GM13977 (cell line): ENCODE measurements at places on chromosomes 6 and 20.
A peak's percentile ranks its signal among the peaks of the same experiment; 100 is the strongest.

DNA sequence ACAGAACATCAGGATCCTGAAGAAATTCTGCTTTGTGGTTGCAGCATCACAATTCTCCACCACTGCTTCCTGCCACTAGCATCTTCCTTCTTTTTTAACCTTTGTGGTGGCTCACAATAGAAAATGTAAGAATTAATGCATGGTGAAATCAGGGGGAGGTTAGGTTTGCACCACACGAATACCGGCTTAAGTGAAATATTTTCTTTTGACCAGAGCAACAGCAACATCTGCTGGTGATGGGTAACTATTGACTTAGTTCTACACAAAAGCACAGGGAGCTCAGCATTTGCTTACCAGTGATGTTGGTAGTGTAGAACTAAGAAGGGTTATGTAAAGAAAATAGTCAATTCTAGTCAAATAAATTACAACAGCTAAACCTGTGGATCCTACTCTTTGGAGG is 280.5 kb downstream of the SYNE1 start:
- peak; percentile 46 for DNase-seq

DNA sequence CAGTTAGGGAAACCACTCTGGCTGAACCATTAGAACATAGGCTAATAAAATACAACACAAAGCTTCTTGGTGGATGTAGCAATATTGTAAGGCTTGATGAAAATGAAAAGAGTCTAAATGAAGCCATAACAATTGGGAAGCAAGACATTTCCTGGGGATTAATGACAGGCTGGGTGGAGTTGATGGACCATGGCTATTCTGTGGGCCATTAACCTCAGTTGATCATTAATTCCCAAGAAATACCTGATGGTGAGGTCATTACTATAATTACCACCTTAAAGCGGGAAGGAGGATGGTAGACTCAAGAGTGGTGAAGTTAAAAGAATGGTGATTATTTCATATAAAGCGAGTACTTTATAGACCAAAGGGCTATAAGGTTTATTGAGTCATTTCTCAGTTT is 455.8 kb upstream of the MAP3K7 start:
- DNase-seq, result no peak

DNA sequence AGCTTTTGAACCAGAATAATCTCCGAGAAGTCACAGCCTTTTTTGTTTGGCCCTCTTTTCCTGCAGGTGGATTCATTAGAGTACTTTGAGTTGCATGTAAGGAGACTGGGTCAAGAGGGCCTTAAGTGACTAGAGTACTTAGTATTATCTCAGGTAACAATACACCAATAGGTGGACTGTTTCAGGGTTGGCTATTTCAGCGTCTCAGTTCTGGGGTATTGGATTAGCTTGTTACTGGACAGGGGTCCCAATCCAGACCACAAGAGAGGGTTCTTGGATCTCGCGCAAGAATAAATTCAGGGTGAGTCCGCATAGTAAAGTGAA is 47.3 kb upstream of the SLC9A8 start:
- DNase-seq, result no peak

- no peak for DNase-seq
These were observed 15.2 kb downstream of the DNMT3B start for GRCh38 chr20:32777177-32777956.

GRCh38 chr6:35052694-35053565 is 88.2 kb downstream of the TCP11 start:
- DNase-seq, result no peak

DNA sequence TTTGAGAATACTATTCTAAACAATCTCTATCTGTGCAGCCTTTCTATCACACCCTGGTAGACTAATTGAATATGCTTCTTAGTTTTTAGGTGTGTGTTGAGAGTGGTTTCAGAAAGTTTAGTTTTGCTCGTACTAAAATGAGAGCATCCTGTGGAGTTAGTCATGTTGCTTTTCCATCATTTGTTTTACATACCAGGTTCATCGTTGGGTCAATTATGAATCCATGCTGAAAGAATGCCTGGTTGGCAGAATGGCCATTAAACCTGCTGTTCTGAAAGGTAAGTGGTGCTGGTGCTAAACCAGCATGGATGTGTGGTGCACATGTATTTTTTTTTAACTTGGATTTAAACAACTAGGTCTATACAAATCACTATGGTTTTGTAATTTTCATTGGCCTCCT is 49.3 kb downstream of the CYB5R4 start:
- no peak for DNase-seq

DNA sequence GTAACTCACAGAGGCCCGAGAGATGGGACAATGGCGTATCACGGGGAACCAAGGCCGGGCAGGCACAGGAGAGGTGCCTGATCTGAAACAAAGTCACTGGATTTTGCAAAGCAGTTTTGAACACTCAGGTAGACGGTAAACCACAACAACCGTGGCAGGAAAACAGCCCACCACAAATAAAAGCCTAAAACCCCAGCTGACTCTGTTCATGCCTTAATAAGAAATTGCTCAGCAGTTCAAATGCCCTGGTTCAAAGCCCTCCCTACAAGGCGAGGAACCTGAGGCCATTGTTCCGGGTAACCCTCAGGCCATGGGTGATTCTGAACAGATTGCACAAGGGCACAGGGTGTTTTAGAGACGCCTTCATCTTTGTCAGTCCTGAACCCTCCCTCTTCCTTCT is 114.2 kb downstream of the MAP3K7 start:
- DNase-seq, result no peak

DNA sequence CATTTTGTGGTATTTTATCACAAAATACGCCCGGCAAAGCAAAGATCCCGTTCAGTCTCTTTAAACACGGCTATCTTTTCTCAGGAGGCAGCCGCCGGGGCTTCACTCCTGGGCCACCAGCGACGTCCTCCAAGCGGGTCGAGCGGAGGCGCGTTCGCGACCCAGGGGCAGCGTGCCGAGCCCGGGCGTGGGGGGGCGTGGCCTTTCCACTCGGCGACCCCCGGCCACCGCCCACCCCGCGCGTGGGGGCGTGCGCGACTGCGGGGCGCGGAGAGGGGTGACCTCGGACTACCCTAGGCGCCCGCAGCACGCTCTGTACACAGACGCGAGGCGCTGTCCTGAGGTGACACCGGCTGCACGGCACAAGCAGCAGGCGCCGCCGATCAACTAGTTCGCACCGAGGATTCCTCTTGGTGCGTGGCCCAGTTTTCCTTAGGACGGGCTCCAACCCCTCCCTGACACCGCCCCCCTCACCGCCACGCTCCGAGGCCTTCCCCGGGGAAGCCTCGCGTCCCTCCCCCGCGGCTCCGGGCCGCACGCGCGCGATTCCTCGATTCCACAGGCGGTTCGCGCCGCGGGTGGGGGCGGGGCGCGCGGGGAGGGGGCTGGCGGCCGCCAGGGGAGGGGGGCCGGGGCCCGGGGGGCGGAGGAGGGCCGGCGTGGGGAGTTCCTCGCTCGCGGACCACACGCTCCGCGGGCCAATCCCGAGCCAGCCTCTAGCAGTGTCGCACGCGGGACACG is 1.1 kb upstream of the JARID2 start:
- DNase-seq, result peak; percentile 74

DNA sequence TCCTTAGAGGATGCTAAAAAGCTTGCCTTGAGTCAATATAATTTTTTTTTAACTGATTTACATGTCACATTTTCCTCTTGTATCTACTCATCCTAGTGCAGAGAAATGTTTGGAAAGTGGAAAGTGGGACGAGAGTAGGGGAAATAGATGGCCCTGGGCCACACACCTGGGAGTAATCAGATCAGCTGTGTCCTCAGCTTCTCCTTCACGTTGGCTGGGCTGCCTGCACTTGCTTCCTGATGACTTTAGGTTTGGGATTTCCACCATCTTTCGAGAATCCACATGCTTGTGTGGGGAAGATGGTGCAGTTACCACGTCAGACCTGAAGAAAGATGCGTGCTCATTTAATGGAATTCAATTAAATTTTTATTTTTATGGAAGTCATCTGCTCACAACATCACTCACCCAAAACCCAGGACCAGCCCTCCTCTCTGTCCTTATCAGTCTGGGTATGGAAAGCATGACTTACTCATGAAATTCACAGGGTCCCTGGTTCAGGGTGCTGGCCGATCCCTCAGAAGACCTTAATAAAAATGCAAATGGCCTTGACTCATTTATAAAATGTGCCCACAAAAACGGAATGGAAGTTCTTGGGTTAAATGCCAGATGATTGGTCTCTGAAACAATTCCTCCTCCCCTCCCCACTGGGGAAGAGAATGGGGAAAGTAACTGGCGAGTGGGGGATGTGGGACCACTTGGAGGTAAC is 74.5 kb upstream of the TIAM2 start:
- no peak for DNase-seq

DNA sequence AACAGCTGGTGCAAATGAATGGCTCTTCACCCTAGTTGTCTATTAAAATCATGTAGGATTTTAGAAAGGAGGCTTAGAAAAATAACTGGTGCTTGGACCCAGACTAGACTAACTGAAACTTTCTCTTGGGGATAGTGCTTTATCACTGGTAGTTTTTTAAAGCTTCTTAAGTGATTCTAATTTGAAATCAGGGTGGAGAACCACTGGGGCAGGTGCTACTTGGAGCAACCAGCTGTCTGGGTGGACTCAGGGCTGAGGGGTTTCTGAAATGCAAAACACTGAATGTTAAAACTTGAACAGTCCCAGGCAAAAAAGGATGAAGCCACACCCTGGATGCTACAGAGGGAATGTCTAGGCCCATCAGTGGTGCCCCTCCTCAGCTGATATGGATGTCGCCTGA is 81.2 kb downstream of the PXDC1 start:
- DNase-seq, result no peak

GRCh38 chr20:21352703-21353102 is 44.6 kb downstream of the NKX2-4 start:
- DNase-seq, result no peak

- no peak for DNase-seq
These were observed 873.7 kb downstream of the KIF16B start for GRCh38 chr20:15699431-15700146.

- no peak for DNase-seq
These were observed 71.9 kb upstream of the PLCB4 start for GRCh38 chr20:8996817-8997512.

- no peak for DNase-seq
These were observed 394.5 kb downstream of the PTPRT start for GRCh38 chr20:42795111-42795695.

DNA sequence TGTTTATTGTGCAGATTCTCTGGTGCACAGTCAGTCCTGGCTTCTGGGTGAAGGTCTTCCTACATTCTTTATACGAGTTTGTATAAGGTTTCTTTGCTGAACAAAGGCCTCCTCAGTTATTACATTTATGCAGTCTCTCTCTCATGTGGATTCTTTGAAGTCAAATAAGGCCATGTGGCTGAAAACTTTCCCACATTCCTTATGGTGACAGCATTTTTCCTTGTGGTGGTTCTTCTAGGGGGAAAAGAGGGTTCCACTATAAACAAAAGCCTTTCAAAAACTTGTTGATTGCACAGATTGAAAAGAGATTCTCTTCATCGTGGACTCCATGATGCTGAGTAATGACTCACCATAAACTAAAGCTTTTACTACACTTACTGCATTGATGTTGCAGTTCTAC is 19.2 kb downstream of the ZSCAN12 start:
- DNase-seq, result no peak

DNA sequence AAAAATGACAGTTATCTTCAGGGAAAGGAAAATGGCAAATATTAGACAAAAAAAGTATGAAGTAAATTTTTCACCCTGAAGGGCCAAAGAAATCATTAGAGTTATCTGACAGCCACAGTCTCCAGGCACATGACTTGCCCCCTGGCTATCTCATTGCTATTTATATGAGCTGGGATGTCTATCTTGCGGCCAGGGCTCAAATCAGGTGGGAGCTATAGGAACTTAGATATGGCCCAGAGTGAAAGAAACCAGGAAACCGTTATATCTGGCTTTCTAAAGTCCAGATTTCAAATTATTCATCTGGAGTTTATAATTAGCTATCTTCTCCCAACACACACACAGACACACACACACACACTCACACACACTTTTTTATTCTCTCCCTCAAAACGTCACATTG is 135.3 kb upstream of the EEF1E1 start:
- no peak for DNase-seq

DNA sequence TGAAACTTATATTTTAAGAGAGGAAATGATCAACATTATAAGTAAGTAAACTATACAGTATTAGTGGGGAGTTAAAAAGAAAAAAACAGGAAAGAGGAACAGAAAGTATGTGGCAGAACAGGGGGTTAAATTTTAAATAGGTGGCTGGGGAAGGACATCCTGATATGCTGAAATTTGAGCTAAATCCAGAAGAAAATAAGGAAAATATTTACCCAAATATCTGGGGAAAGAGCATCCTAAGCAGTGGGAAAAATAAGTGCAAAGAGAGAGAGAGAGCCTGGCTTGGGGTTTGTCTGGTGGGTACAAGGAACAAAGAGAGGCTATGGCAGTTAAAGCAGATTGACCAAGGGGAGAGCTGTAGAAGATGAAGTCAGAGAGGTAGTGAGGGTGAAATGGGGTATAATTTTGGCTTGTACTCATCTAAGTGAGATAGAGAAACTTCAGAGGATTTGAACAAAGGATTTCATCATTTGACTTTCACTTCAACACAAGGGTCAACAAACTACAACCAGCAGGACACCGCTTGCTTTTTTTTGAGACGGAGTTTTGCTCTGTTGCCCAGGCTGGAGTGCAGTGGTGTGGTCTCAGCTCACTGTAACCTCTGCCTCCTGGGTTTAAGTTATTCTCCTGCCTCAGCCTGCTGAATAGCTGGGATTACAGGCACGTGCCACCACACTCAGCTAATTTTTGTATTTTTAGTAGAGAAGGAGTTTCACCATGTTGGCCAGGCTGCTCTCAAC is 328.4 kb upstream of the CNR1 start:
- DNase-seq, result peak; percentile 35

DNA sequence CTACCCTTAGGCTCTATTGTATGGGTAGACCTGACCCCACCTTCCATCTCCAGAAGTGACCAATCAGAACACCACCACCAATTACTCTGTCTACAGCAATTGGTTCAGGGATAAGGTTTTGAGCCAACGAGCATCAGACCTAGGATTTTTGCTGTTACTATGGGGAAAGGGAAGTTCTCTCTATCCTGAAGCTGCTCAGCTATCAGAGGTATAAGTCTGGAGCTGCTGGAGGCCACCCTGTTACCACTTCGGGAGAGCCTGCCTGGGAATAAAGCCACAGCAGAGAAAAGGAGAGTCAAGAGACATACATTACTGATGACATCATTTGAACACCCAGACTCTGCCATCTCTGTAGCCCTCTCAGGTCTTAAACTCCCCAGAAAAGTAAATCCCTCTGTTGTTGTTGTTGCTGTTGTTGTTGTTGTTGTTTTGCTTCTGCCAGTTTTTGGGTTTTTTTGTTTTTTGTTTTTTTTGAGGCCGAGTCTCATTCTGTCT is 94.5 kb downstream of the PREX1 start:
- no peak for DNase-seq
